Stimulated activated CD4-positive, alpha-beta T cell treated with anti-CD3 and anti-CD28 coated beads, TNF-alpha, amount 100 ng/mL, for 1 hour (primary cell): ENCODE measurements at places on chromosomes 2 and 18.

DNA sequence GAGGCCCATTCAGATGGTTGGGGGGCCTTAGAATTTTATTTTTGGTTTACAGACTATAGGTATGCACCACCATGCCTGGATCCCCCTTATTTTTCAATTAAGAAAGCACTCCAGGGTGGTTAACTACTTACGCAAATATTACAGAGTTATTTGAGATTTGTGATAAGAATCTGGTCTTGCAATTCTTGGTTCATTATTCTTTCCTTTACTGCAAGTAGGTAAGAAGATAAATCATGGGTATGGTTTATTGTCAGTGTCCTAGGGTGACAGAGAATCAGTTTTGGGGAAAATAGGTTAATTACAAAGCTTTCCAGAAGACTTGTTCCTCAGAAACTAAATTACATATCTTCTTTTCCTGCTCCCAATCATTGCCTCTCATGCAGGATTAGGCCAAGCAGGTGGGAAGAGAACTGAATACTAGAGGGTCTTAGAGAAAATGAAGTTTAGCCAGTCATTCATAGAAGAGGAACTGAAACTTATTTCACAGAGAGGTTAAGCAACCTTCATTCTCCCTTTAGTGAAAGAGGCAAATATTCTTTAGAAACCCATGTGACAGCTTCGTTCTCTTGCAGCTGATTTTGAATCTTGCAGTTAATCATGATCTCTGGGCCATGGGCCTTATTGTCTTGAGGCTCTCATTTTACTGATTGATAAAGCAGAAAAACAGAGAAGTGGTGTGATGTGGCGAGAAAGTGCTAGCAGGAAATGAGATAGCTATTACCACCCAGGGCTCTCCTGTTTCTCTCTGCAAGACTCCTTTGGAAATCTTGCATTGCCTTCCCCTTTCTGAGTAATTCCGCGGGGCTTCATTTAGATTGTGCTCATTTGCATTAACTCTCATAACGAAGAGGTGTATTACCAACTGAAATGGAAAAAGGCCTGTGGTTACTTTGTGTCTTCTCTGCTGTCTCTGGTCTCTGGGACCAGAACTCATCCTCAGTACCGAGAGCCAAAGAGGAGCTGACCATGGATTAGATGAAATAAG is 44.8 kb upstream of the ARHGAP25 start:
- no peak for DNase-seq

DNA sequence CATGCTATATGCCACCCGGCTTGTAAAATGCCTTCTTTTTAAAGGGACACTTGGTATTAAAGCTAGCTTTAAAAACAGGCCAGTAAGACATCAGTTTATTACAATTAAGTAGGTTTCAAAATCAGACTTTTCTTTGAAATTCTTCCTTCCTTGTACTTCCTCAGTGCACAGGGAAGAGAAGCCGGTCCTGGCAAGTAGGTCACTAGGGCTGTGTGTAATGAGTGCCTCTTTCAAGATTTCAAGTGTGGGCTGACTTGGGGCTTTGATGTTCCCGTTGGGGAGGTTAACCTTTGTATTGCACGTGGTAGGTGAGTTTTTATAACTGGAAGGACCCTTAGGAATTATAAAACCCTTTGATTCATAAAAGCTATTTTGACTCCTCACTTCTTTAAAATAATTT is 566.4 kb upstream of the ID2 start:
- no peak for DNase-seq

DNA sequence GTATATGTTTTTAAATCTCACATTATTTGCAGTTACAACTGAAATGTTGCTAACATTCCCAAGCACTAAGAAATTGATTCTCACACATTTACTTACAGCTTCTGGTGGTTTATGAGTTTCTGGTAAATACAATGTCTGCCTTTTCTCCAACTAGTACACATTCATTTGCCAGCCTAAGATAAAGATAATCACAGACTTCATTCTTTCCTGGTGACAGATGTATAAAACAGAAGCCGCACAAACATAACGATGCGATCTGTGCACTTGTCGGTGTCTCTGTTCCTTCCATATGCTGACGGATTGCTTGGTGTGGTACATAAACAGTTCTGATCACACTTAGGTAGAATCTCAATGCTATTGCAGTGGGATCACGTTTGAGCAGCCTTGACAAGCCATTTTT is 100.4 kb upstream of the DDX18 start:
- DNase-seq = no peak

GRCh38 chr2:230520875-230521155 is 104.8 kb downstream of the SP100 start:
- no peak for DNase-seq

GRCh38 chr18:13474907-13475545 is 251.3 kb downstream of the FAM210A start:
- no peak for DNase-seq

- no peak for DNase-seq
Observed at GRCh38 chr2:88874063-88874657, 182.7 kb downstream of the RPIA start.

DNA sequence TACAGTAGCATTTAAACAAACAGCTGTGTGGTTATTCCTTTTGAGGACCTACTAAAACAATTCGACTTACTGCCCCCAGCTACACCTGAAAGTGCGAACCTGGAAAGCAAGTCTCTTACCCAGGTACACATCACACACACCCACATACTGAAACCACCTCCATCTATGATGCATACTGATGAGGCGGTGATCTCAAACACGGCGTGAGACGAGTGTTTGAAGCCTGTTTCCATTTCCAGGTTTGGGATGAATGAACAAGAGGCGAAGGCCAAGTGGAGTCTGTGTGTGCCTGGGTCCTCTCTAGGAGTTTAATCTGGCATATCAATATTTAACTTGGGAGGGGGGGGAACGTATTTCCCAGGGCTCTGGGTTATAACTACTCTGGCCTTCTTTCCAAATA is 1.6 kb downstream of the TMEM185B start:
- DNase-seq = no peak

DNA sequence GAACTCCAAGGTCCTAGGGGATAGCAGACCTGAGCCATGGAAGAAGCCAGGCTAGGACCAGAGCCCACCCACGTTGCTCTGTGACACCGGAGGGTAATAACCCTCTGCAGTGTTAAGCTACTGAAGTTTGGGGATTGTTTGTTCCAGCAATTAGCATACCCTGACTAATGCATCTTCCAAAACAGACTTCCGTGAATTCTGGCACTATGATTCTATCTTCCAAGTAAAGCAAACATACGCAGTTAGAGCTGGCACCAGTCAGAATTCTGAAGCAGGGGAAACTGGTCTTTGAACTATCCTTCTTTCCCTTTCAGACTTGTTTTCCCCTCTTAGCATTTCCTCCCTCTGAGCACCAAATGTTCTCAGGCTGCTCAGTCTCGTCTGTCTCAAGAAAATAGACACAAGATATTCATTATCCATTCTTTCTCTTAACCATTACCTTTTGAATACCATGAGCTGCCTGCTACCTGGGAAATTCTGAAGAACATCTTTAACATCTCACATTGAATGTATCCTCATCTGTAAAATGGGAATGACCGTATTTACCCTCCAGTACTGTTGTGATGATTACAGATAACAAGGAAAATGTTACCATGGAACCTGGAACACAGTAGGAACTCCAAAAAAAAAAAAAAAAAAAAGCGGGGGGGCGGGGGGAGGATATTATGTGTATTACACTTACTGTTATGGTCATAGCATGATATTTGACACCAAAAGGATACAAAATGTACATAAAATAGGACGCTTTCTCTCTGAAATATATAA is 108.2 kb downstream of the TCF4 start:
- no peak for DNase-seq

DNA sequence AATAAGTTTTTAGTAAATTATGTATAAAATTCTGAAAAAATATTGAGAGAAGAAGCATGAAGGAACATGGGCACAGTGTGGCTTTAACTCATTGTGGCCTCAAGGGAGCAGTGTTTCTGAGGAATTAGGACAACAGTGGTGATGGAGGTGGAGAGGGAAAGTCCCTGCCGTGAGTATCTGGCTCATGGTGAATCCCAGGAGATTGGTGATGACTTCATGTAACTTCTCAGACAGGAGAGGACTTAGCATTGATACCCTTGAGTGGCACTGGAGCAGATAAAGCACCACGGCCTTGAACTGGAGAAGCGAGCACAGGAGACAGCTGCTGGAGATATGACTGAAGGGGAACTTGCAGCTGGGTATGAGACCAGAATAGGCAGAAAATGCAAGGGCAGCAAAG is 35.0 kb upstream of the LRP1B start:
- DNase-seq = no peak
